ENCODE measurements at places on chromosomes 3 and 15.

- DNase-seq, result no peak
Measured at GRCh38 chr15:85897207-85897894, 102.6 kb upstream of the KLHL25 start.

DNA sequence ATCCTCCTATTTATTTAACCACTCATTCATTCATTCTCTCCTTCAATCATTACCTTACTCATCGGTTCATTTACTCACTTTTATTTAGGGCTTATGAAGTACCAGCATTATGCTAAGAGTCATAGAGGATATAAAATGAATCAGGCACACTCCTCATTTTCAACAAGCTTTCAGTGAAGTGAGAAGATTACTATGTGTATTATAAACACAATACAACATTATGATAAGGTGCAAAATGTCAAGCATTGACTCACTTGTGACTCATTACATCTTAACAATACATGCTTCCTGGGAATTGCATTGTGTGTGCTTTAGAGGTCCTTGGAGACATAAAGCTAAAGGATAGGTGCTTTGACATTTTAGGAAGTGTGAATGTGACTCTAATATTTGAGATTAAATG lies 60.4 kb downstream of the PLAAT1 start:
- DNase-seq, result no peak

DNA sequence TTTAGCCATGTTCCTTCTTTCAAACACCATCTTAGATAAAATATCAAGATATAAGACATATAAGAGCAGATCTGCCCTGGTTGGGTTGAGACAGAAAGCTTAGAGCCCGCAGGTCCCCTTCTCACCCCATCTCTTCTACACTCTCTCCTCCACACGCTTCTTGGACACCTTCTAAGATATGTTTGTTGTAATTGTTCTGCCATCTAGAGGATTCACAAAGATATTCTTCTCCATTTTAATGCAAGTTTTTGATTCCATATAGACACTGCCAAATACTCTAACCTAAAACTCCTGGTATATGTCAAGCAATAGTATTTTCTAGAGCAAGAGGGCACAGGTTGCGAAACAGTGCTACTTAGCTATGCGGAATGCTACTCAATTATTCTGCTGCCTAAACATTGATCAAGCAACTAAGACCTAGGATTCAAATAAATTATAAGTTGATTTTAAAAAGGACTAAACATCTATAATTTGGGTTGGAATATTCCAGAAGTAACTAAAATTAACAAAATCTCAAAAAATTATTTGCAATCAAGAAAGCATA lies 6.8 kb downstream of the CHRM5 start:
- no peak for DNase-seq

DNA sequence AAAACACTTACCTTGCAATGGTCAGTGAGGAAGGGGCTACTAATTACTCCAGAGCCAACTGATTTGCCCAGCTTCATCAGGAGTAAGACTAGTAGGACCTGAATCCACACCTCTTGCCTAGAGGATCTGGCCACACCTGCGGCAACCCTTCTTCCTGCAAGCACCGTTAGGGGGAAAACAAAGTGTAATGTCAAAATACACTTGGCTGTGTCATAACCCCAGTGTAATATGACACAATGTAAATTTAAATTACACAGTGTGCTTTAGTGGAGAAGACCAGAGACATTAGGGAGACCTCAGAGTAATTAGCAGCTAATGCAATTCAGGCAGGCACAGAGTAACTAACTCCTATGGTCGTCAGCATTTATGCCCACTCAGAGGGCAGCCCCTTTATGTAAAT lies 308.5 kb upstream of the ARRDC4 start:
- DNase-seq, result no peak

- no peak for DNase-seq
Measured at GRCh38 chr15:63484433-63485186, 19.8 kb upstream of the USP3 start.

- DNase-seq, result no peak
Measured at GRCh38 chr15:35596285-35596684, 50.3 kb upstream of the DPH6 start.

GRCh38 chr15:80887148-80887547 lies 102.5 kb downstream of the MESD start:
- DNase-seq, result no peak

- no peak for DNase-seq
Measured at GRCh38 chr3:54826251-54826691, 101.6 kb downstream of the LRTM1 start.

DNA sequence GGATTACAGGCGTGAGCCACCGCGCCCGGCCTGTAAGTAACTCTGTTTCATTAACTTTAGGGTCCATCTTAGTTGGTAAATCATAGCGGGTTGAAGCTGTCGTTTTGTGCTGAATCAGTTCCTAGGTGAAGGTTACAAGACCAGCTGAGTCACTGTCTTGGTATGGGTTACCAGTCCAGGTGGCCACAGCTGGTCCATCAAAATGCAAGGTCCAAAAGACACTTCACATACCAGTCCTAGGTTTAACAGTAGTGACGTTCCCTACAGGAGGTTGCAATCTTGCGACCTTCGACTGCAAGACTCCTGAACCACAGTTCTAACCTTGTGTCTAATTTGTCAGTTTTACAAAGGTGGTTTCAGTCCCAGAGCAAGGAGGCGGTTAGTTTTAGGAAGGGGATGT lies 160.1 kb upstream of the ATP10A start:
- no peak for DNase-seq

DNA sequence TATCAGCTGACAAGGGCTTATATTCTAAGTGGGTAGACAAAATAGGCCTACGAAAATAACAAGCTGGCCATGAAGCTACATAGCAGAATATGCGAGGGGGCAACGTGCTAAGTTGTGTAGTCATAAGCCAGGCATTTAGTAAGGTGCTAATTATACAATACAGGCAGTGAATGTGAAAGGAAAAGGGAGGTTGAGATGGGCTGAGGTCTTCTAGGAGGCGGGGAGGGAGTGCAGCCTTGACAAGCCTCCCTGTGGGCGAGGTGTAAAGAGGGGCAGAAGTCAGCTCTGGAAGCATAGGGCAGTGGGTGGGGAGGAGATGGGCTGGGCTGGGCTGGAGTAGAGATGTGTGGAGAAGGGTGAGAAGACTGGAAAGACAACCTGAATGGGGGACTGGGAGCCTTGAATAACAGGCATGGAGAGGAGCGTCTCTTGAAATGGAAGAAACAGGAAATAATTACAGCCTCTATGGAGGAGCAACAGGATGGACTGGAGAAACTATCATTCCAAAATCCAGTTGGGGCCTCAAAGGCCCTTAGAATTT lies 1.2 kb downstream of the TIGIT start:
- no peak for DNase-seq

- DNase-seq, result no peak
Measured at GRCh38 chr3:71893702-71894479, 108.9 kb upstream of the PROK2 start.

DNA sequence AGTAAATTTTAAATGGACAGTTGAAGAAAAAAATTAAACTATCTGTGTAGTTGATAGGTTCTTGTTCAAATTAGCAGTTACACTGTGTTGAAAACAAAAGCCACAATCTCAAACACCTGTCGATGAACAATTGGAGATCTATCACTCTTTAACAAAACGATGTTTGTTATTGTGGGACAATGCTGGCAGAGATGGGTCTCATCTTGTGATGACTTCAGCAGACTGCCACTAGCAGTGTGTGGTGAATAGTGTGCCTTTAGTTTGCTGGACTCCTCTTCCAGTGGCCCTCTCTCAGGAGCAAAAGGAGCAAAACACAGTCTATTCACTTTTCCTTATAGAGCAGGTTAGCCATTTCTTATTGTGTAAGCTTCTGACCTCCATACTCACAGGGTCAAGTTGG lies 14.7 kb upstream of the TRIM59 start:
- no peak for DNase-seq

GRCh38 chr15:82105451-82106215 lies 59.8 kb upstream of the MEX3B start:
- DNase-seq, result no peak

GRCh38 chr3:196517919-196518318 lies 2.8 kb upstream of the SMCO1 start:
- DNase-seq, result no peak

- DNase-seq, result no peak
Measured at GRCh38 chr3:25582242-25582641, 82.5 kb downstream of the TOP2B start.

DNA sequence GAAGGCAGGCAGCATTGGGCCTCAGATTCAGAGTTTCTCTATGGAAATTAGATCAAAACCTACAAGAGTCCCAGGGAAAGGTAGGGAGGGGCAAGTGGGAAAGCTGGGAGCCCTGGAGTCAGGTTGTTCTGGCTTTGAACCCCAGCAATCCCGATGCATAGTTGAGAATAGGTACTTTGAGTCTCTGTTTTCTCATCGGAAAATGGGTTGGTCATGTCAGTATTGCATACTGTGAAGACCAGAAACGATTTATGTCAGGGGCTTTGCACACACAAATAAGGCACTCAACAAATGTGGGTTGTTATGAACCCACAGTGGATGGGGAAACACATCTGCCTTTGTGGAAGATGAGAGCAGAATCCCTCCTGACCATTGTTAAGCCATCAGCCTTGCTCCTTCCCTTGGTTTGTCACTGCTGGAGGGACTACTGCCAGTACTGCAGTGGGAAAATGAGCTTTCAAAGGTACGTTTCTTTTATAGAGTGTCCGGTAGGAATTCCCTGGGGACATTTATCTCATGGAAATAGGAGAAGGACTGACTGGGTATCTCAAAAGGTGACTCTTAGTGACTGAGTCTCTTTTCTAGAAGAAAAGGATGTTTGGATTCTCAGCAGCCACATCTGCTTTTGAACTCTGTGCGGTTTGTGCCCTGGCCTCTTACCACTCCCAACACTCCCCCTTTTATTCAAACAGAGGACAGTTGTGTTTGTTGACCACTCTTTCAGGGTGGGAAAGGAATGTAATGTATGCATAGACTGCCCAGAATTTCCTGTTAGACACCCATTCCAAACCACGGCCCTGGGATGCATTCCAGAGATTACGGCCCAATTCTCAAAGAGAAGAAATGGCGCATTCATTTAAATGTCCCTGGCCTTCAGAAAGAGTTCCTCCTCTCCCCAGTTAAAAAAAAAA lies 54.6 kb upstream of the VILL start:
- no peak for DNase-seq

DNA sequence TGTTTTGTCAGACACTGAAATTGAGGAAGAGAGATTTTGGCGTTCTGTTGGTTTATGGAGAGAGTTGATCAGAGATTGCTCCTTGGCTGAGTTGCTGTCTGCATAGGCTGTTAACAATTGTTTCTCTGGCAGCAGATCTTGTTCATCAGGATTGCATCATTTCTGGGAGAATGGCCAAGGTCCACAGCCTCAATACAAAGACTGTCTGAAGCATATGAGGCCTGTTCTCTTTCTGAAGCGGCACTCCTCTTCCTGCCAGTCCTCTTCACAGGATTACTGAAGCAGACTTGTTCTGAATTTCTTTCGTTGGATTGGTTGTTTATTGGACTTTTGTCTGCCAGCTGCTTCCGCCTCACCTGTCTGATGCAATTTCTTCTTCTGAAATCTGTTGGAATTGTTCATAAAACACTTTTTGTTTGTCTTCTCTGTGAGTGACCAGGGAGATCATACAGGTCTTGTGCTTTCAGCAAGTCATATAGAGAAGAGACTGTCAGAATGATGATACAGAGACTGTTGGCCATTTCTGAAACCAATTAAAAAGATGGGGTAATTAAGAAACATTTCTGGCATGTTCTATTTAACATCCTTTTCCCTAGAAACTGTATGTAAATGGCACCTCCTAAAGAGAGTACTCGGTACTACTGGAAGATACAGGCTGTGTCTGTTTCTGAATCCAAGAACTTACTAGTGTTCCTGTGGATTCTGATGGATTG lies 25.5 kb downstream of the SETD5 start:
- DNase-seq, result no peak

- no peak for DNase-seq
Measured at GRCh38 chr3:32120471-32120870, 14.1 kb downstream of the GPD1L start.

DNA sequence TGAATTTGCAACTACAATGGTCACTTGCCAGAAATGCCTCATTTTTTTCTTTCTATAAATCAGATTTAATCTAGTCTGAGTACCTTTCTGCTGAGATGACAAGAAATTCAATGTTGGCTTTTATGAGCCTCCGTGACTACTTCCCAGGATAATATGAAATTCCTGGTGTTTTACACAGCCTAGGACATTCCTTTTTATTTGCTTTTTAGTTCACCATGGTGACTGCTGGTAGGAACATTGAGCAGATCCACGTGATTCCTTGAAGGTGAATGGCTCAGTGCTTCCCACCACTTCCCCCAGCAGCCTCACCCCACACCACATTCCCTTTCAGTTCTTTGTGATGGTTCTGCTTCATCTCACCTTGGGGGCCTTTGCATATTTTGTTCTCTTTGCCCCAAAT lies 4.3 kb upstream of the NPTN start:
- DNase-seq, result no peak

GRCh38 chr3:18765662-18766061 lies 340.5 kb upstream of the SATB1 start:
- DNase-seq, result no peak

DNA sequence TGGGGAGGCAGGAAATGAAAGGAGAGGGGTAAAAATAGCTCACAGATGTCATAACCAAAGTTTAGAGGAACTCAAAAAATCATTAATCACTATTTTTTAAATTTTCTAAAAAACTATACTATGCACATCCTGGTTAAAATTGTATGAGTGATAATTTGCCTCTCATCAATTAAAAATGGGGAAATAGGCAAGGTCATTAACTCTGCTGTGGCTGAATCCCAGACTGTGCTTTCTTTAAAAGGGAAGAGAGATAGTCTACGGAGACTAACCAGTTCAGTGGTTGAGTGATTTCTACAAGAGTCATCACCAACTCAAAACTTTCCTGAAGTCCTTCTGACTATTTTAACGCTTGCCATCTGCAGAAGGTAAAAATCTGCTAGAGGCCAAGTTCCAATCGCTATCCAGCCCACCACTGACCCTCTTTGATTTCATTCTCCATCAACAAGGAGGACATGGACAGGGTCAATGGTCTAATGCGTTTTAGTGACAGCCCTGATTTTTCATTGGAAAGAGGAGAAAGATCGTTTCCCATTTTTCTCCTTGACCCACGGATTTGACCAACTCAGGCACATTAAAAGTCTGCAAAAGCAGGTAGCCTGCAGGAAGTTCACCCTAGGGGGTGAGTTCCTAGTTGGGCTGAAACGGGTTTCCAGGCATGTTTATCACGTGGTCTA lies 850 bp downstream of the SUCLG2 start:
- DNase-seq, result no peak

Measured in activated T-helper 1 cell treated with Interleukin-2 at 50 U/mL for 16 hours (primary cell).